Activated CD8-positive, alpha-beta memory T cell treated with anti-CD3 and anti-CD28 coated beads for 4 hours (primary cell): ENCODE measurements at places on chromosomes 2 and 18.

DNA sequence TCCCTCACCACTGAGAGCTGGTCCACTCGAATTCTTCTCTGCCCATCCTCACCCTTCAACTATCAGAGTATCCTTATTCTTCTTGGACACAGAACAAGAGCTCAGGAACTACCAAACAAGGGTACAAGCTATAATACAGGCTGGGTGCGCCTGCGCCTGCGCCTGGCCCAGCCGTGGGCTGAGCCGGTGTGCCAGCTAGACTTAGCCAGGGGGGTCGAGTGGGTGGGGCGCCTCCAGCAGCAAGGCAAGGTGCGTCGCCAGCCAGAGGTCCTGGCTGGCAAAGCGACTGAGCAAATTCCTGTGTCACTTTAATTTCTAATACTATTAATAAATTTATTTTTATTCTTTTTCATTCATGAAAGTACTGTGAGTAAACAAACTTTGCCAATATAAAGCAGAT, 1072.6 kb upstream of the PIK3C3 start:
- no peak for DNase-seq

DNA sequence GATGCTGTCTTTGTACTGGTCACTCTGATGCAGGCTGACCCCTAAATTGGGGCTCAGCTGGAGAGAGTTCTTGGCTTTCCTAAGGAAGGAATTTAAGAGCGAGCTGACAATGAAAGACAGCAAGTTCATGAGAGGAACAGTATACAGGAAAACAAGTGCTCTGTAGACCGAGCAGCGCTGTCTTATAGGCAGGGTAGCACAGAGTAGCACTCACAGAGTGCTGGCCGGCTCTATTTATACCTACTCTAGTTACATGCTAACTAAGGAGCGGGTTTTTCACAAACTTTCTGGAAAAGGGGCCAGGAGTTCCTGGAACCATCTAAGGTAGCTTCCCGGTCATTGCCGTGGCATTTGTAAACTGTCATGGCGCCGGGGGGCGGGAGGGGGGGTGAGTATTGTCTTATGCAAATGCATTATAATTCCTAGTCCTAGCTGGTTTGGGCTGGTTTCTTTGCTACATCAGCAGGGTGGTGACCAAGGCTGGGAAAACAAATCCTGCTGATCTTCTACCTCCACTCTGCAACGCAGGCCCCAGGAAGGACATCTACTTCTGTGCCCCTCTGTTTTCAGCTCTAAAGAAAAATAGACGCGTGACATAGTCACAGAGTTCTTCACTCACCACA, 31.6 kb upstream of the MAP3K20 start:
- DNase-seq = no peak

- no peak for DNase-seq
Measured at GRCh38 chr2:64274399-64275173, 130.4 kb upstream of the PELI1 start.

- DNase-seq = no peak
Measured at GRCh38 chr18:46559296-46559695, 97.7 kb downstream of the LOXHD1 start.

DNA sequence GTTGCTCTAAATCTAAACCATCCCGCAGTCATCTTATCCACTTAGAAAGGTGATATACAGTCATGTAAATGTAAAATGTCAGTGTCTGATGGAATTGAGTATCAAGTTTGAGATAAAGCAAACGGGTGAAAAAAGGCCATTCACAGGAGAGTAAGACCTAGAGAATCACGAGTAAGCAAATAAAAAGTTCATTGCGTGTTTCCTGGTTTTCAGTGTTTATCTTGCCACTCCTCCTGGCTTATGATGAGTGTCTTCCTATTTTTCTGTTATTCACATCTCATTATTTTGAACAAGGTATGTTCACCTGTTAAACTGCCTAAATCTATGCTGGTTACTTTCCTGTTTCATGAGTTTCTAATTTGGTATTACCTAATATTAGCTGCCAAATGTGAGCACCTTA, 68.8 kb downstream of the ITGA4 start:
- DNase-seq = no peak

DNA sequence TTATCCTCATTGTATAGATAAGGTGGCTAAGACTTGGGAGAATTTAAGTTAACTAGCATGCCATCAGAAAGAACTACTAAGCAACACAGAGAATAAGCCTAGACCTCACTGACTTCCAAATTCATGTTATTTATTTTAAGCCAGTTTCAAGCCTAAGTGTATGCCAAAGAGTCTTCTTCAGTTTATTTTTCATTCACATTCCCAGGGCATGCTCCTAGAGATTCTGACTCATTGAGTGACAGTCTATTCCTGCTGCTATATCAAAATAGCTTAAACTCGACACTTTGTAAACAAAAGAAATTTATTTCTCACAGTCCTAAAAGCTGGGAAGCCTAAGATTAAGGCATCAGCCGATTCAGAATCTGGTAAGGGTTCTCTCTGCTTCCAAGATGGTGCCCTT, 467.1 kb downstream of the MBD2 start:
- no peak for DNase-seq

DNA sequence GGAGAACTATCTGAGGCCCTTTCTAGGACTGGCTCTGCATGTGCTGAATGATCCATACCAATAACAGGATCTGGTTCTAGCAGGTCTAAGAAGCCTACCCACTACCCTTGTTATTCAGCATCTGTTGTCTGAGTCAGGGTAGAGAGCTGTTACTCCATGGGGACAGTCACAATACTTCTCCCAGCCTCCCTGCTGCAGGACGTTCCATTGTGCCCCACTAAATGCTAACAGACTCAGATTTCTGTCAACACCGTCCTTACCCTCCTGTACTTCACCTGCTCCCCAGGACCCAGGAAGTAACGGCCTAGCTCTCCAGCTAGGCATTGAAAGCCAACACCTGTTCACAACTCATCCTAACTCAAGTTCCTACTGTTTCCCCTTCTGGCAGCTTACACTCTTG, 719.7 kb upstream of the ID2 start:
- no peak for DNase-seq

DNA sequence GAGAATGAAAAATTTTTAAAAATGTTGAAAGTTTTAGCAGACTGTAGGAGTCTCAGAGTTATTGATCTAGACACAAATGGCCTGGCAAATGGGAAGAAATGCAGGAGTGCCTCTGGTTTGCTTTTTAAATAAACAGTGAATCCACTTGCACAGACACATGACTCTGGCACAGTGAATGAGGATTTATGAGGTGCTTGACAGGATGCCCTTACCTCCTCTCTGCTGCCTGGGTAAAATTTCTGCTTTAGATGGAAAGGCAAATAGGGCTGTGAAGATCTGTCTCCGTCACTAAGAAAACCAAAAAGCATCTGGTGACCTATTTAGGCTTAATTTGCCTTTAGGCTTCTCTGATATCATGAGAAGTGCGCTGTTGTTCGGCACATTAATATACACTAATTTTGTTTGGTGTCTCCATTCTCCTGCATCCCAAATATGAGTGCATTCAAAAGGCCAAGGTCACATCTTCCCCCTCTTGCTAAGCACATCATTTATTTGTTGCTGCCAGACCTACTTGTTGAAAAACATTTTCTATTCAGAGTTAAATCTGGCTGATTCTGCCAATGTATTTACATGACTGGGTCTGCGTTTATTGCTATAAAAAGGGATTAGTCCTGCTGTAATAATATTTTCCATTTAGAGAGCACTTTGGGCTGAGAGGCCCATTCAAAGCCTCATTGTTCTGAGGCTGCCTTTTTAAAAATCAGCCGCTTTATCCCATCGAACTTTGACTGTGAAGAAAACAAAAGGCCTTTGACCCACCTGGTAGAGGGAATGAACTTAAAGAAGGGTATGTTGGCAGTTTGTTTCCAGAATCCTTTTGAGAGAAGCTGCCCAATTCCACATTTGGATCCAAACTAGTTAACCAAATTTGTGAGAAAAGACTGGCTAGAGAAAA, 94.9 kb downstream of the RNF152 start:
- DNase-seq = no peak

- DNase-seq = no peak
Measured at GRCh38 chr2:168895771-168896170, 5.3 kb upstream of the G6PC2 start.

- DNase-seq = no peak
Measured at GRCh38 chr2:204090021-204090420, 153.5 kb downstream of the ICOS start.

GRCh38 chr2:42957109-42957860, 164.9 kb upstream of the HAAO start:
- no peak for DNase-seq

GRCh38 chr18:58803978-58804377, 60.7 kb upstream of the ZNF532 start:
- DNase-seq = no peak

DNA sequence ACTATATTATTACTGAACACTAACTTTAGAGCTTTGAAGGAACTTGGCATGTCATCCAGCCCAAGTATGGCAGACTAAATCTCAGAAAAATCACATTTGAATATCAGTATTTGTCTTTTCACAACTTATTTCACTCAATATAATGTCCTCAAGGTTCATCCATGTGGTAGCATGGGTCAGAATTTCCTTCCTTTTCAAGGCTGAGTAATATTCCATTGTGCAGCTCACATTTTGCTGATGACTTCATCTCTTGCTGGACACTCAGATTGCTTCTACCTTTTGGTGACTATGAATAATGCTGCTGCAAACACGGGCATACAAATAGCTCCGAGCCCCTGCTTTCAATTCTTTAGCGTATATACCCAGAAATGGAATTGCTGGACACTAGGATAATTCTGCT, 46.7 kb downstream of the RPL31 start:
- no peak for DNase-seq
